CD4-positive, alpha-beta T cell treated with Interleukin-17A for 1 hour (primary cell): ENCODE measurements at places on chromosomes 13 and 19.
A peak's percentile ranks its signal among the peaks of the same experiment; 100 is the strongest.

DNA sequence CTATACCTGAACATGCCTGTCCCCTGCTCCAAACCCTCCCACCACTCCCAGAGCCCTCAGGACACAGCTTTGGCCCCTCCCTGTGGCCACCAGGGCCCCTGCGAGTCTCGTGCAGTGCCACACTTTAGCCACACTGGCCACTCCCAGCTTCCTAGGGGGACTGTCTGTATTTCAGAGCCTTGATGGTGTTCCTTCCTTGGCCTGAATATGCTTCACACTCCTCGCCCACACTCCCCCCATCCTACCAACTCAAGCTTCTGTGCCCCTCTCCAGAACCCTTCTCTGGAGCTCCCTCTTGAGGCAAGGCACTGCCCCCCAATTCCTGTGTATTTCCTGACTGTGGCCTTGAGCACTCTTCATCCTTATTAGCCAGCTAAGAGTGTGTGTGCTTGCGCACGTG is 80.2 kb downstream of the DPF1 start:
- DNase-seq: no peak

DNA sequence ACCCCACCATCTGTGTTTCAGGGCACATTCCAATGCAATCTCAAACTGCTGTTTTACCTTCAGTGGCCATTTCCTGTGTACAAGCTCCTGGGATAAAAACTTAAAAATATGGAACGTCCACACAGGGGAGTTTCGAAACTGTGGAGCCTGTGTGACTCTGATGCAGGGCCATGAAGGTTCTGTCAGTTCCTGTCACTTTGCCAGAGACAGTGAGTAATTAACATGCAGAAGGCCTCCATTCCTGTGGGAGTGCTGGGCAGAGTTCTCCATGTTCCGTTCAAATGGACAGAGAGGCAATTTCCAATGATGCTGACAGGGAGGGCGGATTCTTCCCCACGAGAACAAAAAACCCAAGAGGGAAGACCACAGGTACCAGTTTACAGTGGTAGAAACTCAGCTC is 24.4 kb downstream of the WDR88 start:
- no peak for DNase-seq

GRCh38 chr13:94712812-94713560 is 641 bp upstream of the SOX21 start:
- no peak for DNase-seq

- peak; percentile 20 for DNase-seq
These were observed 9.2 kb downstream of the PGPEP1 start for GRCh38 chr19:18349524-18350128.

DNA sequence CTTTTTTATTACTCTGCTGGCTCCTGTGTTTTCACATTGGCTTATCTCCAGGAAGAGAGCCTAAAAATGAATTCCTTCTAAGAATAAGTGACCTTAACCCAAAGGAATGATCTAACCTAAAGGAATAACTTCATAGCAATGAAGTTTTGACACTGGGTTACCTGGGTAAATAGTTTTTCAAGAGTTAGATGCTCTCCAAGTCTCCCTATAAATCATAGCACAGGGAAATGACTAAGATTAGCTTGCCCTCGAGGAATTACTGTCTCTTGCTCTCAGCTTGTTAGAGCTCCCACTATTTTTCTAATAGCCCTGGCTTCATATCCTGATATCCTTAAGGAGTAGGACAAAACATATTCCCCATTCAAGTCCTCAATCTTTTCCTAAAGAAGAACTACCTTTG is 66.3 kb downstream of the SPRY2 start:
- DNase-seq: no peak

GRCh38 chr13:46053162-46054012 is 841 bp upstream of the ZC3H13 start:
- DNase-seq: no peak

- DNase-seq: peak; percentile 56
These were observed at the start of gene PPP1R13L for GRCh38 chr19:45404557-45405434. Gene PPP1R13L, minus strand, starts transcription at chr19:45405069. Its CDS starts 6,751 bp downstream, at chr19:45398318.

- no peak for DNase-seq
These were observed 9.9 kb downstream of the ARL11 start for GRCh38 chr13:49638030-49638743.

DNA sequence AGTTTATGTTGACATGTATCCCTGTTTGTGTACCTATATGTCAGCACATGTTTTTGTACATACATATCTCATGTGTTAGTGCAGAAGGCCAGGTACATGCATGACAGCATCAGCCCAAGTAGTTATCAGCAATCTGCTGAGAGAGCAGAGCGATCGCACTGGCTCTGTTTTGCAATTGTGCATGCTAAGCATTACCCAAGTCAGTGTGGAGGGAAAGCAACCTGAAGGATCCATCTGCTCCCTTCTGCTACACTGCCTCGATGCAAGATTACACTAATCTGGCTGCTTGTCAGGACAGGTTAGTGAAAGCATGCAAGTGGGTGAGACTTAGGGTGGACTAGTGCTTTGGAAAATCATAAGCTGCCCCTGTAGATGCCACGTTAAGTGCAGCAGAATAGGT is 211.8 kb downstream of the PCCA start:
- DNase-seq: no peak

- DNase-seq: no peak
These were observed 152.8 kb downstream of the KATNAL1 start for GRCh38 chr13:30154531-30154930.

DNA sequence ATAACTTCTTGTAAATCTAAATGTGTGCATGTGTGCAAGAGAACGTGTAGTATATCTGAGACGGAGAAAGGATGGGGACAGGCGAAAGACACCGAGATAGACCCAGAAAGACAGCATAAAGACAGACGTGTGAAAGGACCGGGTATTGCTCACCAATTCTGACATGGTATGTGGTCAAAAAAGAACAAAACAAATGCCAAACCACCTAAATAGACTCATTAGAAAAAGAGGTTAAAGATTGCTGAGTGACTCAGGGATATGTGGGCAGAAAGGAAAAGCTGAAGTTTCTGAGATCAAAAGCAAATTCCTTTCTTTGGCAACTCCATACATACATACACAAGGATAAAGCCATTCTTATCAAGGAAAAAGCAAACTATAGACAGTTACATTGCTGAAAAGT is 179.7 kb upstream of the TSC22D1 start:
- DNase-seq: no peak
